ENCODE measurements at places on chromosomes 1 and 21. TPM values are rescaled to one million over a fixed set of nuclear protein-coding genes. Genes with fewer than 3 reads are reported as not detected.

PDE4DIP gene
- 50.9 TPM for total RNA-seq

LCE1C gene
- not detected for total RNA-seq

CASQ2 gene
- 5.9 TPM for total RNA-seq

DNA sequence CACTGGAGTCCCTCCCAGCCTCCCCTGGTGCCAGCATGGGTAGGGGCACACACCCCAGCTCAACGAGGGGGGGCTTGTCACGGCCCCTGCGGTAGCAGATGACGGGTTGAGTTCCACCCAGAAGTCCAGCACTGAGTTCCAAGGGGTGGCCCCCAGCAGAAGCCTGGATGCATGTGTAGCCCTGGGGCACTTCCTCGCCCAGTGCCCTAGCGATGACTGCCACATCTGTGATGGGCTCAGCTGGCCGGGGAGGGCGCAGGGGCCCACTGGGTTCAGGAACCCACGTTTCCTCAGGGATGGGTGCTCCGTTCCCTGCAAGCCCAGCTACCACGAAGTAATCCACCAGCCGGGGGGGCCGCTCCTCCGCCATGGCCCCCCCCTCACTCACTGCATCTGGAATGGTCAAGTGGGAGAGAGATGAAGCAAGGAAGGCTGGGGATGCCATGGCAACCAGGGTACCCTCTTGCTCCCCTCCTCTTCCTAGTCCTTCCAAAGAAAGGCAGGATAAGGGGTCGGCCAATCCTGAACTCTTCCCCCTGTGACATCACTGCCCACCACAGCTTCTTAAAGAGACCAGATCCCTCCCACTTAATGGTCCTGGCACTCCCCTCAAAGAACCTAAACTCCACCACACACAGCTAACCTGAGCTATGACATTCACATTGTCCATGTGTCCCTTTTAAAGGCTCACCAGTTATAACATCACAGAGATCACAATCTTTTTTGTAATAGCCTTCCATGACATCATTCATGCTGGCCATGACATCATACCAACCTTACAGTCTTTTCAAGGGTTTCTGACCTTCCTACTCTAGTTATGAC is 2.3 kb downstream of the DENND4B start:
- no peak for DNase-seq

DNA sequence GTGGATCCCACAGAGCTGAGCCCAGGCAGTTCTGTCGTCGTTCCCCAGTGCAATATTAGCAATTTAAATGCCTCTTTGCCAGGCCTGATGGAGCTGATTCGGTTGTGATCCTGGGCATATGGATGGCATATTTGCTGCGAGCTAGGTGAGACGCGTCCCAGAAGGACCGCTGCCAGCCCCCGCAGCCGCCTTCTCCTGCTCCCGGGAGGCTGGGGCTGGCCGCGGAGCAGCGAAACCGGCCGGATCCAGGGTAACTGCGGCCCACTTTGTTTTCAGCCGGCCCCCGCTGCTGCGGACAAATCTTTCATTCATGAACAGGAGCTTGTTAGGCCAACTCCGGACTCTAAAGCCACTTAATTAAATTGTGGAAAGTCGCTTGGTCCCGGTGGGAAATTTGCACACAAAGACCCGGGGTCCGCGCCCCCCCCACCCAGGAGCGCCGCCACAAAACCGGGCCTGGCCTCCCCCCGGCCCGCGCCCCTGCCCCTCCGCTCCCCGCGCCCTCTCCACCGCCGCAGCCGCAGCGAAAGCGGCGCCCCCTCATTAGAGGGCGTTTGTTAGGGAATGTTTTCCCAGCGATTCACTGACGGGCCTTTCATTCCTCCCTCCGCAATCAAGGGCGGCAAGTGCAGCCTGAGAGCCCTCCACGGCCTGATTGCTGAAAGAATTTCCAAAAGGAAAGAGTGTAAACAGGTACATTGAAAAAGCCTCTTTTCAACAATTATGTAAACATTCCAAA is 383.3 kb downstream of the RRAGC start:
- DNase-seq = no peak

- no peak for DNase-seq
These were observed 1.3 kb upstream of the HES4 start for GRCh38 chr1:1001057-1001783.

GRCh38 chr1:246181241-246181640 is 325.8 kb downstream of the SMYD3 start:
- DNase-seq = no peak

DNA sequence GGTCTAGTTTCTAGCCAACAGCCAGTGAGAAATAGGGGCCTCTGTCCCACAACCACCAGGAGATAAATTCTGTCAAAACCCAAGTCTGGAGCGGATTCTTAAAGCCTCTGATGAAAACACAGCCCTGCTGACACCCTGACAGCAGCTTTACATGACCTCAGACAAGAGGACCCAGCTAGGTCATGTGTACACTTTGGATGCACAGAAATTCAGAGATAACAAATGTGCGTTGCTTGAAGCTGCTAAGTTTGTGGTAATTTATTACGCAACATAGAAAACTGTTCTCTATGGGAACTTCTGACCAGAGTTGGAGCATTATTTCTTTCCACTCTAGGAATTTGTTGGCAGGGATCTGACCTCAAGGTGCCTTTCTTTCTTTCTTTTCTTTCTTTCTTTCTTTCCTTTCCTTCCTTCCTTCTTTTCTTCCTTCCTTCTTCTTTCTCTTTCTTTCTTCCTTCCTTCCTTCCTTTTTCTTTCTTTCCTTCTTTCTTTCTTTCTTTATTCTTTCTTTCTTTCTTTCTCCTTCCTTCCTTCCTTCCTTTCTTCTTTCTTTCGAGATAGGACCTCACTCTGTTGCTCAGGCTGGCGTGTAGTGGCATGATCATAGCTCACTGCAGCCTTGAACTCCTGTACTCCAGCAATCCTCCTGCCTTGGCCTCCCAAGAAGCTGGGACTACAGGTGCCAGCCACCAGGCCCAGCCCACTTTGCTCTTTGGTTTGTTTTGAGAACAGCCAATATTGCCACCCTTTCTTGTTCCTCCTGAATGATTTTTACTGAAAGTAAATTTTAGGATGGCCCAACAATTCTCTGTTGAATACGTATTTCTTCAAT is 14.9 kb upstream of the HMGCS2 start:
- DNase-seq = no peak

All from transverse colon (tissue), 4 donors.